ENCODE measurements at places on chromosomes 3 and 15.

- no peak for DNase-seq
Measured at GRCh38 chr3:8657804-8658305, 13.3 kb upstream of the SSUH2 start.

DNA sequence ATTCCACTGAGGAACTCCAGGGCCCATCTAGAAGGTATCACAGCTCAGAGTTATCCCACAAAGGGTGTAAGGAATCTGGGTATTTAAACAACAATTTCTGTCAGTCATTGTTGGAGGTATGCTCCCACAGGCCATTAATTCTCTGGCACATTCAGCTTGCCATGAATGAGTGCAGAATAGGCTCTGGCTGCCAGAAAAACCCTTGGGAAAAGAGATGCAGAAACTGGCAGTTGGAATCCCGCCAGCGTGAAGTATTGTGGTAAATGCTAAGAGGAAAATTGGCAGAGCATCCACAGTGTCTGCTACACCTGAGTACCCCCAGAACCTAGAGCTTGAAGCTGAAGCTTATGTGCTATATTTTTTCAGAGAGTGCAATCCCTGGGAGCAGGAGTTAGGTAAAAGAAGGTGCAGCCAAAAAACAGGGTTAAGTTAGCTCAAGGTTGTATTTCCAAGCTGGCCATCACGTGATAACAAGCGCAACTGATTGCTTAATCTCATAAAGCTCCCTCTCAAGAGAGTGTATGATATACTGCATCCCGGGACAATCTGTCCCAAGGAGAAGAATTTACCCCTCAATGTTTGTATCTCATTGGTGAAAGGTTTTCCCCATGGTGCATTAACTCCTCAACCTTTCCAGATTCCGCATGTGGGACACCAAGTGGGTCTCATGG is 94.2 kb upstream of the ACP3 start:
- no peak for DNase-seq

DNA sequence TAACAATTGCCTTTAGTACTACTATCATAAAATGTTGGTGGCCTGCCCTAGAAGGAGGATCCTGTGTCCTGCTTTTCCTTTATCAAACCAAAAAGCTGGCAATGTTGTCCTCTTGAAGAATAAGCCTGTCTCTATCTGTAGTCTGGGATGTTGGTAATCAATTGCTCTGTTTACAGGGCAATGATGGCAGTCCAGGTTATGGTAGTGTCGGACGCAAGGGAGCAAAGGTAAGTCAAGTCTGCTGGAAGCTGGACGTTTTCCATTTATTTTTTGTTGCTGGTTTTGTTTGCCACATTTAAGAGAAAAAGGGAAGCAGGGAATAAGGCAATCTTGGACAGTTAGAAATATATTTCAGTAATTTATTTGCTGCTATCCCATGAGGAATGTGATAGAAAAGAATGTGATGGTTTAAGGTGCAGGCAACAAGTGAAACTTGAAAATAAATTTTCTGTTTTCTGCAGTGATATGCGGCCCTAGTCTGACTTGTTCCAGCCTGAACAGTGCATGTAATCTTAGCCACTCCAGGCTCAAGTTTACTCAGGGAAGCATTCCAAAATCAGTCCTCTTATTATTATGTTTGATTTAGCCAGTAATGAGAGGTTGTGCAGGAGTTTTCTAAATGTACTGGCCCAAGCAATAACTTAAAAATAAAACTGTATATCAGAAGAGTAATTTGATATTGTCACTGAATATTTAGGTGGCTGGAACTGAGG is 110.3 kb downstream of the COL6A6 start:
- DNase-seq: no peak

GRCh38 chr15:43534897-43535296 is 17.5 kb downstream of the MAP1A start:
- DNase-seq: no peak

DNA sequence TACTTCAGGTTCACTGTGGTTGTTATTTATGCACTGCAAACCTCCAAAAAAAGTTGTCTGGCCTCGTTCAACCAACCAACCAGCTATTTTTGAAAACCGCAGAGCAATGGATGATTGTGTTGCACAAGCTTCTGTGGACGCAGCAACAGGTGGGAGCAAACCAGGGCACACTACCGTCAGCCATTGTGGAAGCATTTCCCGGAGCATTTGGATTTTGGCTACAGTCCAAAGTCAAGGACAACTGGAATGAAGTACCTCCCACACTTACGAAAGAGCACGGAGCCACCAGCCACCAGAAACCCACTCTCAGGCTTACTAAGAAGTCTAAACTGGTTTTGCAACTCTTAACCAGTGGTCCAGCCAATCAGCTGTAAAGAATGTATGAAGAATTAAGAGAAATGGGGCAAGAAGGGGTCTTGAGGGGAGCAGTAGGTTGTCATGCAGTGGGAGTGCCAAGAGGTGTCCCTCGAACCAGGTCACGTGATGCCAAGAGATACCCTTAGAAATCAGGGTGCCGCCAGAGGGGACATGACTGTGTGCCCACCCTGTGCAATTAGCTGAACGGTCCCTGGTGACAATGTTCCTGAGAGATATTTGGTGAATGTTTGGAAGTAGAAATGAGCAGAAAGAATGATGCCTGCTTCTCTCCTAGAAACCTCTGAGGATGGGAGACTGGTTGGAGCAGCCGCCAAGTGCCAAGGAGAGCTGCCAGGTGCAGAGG is 68.9 kb upstream of the PCSK6 start:
- DNase-seq: no peak

DNA sequence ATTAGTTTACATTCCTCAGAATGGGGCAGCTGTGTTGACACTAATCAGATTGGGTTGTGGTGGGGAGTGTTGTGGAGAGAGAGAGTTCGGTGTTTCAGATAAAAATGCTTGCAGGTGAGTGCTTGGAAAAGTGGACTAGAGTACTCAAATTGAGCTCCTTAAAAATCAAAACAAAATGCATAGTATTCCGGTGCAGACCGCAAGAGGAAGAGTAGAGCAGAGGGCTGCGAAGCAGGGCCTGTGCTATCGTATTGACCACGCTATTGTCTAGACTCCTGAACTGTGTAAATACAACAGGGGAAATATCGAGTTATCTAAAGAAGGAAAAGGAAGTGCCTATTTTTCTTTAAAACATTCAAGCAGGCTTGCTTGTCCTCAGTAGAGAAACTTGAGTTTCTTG is 159.5 kb downstream of the TP63 start:
- DNase-seq: no peak

GRCh38 chr15:38750786-38751185 is 186.2 kb upstream of the RASGRP1 start:
- DNase-seq: no peak

DNA sequence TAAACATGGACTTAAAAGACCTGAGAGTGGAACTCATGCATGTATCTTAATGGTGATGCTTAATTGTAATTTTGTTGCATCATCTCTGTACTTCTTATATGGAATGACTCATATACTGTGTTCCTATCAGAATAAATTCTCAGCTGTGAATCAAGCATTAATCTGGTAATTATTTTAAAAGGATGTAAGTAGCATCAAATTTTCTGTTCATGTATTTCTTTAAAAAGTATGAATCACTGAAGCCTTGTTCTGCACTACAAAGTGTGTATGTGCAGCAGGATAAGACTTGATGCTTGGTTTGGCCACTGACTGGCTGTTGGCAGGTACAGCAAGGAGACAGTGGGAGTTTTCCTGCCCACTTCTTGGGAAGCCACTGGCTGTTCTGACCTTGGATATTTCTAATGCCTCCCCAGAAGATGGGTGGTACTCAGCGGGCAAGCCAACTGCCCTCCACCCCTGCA is 123.9 kb downstream of the ANO10 start:
- no peak for DNase-seq
